Fibroblast of upper back skin (primary cell): ENCODE measurements at places on chromosomes 5 and 9.
A peak's percentile ranks its signal among the peaks of the same experiment; 100 is the strongest.

- no peak for DNase-seq
Observed at GRCh38 chr5:31273161-31273560, 79.7 kb downstream of the CDH6 start.

DNA sequence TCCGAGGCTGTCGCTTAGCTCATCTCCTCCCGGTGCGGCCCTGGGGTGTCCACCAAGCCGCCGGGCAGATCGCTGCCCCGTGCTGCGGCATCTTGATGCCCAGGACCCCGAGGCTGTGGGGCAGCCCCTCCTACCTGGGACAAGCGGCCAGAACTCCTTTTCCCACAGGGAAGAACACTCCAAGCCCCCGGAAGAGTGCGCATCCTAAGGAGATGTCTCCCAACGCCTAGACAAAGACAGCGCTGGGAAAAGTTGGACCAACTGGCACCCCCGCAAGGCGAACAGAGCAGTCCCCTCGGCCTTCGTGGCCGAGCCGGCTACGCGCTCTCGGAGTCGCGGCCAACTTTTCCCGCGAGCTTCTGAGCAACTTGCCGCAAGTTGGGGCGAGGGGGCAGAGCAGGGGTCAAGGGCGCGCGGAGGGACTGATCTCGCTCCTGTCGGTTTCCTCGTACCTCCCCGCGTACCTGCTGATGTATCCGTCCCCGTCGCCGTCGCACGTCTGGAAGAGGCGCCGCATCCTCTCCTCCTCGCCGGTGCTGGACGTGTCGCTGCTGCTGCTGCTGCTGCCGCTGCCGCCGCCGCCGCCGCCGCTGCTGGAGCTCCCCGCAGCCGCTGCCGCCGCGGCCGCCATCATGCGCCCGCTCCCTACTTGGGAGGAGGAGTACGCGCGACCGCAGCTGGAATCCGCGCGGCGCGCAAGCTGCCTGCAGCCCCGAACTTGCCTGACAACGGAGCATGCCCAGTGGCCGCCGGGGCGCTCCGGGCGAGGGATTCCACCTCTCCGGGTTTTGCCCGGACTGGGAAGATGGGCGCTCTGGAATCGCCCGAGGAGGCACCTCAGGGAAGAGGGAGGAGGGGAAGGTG, at the start of gene MCC:
MCC (minus strand) TSS at position 673 of the 864 bp plus-strand sequence.
- DNase-seq = peak; percentile 89

DNA sequence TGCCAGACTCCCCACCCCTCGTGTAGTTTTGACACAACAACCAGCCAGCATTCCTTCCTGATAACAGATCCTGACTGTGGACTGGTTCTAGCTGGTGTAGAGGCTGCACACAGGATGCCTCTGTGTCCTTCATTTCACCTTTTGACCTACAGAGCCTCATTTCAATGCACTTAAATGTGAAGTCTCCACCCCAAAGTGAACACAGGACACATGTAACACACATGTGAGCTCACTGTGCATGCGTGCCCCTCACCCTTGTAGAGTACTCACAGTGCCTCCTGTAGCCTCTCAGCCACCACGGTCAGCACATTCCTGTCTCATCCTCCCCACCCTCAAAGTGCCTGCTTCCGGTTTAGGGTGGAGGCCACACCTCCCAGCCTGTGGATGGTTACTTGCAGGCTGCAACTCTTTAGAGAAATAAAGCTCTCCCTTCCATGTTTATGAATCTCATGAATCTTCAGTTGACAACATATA, 11.6 kb upstream of the NKD2 start:
- DNase-seq = peak; percentile 30

- DNase-seq = no peak
Observed at GRCh38 chr5:6889030-6889429, 175.8 kb downstream of the TENT4A start.

DNA sequence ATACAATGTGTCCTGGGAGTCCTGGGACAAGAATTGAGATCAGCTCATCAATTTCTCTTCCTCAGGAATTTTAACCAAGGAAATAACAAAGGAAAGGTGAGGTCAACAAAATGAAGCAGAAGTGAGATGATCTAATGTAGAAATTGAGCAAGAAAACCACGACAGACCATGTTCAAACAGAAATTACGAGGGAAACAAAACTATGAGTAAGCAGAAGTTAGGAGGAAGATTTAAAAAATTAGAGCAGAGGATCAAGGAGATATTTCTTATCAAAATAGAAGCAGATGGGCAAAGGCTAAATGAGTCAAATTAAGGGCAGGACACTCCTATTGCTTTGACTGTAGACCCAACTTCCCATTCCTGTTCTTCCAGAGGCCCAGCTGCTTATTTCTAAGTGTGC, 97.4 kb downstream of the HINT1 start:
- no peak for DNase-seq

DNA sequence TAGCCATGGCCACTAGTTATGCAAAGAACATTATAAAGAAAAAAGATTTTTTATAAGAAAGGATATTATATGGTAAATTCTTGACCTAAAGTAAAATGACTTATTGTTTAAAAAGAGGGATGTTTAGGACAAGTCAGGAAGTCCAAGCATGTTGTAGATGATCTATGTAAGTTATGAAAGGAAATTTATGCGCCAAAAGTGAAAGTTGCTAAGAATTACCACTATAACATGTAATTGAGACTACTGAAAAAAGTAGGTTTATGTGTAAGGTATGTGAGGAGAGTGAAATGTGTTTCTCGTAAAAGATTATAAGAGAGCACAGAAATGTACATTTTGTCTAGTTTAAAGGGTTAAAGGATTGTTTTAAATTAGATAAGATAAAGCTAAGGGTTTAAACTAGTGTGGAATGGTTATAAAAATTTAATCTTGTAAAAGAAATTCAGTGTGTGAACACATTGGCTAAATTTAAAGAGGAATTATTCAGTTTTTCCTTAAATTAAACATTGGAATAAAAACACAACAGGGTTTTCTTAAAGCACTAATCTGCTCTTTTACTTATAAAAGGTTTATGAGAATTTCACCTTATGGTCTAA, 1100.4 kb upstream of the EDIL3 start:
- no peak for DNase-seq

DNA sequence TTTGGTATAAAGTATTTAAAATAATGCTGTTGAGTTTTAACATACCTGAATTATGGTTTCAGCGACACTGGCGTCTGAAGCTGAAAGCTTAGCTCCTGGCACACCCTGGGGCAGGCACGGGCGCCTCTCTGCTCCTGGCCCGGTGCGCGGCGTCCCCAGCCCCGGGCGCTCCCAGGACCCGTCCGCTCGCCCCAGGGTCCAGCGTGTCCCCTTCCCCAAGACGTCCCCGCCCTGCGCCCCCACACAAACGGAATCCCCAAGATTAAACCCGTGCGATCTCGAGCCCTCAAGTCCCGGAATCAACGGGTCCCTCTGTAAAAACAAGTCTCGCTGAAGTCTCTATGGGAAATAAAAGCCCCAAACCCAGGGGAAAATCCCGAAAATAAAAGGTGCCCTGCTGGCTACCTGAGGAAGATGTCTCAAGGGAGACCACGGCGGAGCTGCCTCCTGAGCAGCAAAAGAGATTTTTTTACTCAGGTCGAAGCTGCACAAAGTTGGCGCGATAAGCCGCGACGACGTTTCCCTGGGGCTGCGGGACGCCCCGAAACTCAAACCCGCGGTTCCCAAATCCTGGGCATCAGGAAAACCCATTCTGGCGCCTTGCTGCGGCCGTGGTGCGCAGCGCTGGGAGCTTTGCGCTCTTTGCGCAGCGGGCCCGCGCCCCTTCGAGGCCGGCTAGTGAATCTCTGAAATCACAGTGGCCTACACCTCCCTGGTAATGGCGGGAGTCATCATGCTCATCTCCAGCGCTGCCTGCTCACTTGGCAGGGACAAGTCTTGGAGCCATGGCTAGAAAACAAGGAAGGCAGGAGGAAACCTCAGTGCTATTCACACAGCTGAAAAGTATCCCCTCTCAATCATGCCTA, 6.3 kb upstream of the IFNA8 start:
- DNase-seq = no peak

GRCh38 chr5:178356431-178356872, 123.8 kb upstream of the PHYKPL start:
- DNase-seq = peak; percentile 76

- no peak for DNase-seq
Observed at GRCh38 chr9:122371846-122372245, 1.0 kb downstream of the PTGS1 start.

GRCh38 chr5:103033696-103034095, 86.2 kb downstream of the GIN1 start:
- no peak for DNase-seq

GRCh38 chr9:97651646-97652045, 18.0 kb downstream of the NCBP1 start:
- DNase-seq = no peak

- no peak for DNase-seq
Observed at GRCh38 chr5:137760719-137761516, 6.8 kb upstream of the HNRNPA0 start.

GRCh38 chr9:25677301-25678146, 720 bp downstream of the TUSC1 start:
- DNase-seq = peak; percentile 77

GRCh38 chr9:79621916-79622575, 50.3 kb downstream of the TLE4 start:
- peak; percentile 38 for DNase-seq

DNA sequence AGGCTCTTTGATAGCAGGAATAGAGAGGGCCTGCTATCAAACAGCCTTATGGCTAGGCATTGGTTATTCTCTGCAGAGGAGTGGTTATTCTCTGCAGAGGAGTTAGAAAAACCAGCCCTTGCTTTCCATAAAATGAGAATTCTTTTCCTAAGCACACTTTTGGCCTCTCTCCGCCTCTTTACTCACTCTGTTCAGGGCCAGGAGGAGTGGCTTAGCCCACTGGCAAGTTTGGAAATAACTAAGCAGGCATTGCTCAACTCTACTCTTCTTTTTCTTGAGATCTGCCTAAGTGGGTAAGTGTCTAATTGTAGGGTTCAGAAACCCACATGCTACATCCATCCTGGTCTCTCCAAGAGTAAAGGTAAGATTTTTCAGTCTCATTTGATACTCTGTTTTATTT, 341.7 kb downstream of the KIAA0825 start:
- DNase-seq = no peak

GRCh38 chr5:10507575-10508096, 56.2 kb upstream of the ANKRD33B start:
- DNase-seq = peak; percentile 44

- no peak for DNase-seq
Observed at GRCh38 chr5:168313596-168314204, 22.3 kb downstream of the WWC1 start.

DNA sequence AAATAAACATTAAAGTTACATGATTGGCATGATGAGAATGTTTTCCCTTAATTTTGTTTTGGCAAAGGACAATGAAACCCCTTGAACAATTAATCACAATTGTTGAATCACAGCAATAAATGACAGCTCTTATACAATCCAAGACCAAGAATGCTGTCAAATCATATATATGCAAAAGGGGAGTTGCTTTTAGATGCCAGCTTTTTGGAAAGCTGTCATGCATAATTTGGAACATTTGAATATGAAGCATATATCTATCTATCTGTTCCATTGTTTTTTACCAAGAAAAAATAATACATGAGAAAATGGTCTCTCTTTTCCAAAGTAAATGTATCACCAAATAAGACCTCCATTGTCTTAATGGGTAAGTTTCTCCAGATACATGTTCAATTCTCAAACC, 44.5 kb downstream of the SPOCK1 start:
- DNase-seq = no peak

GRCh38 chr5:143002459-143003327, 232.5 kb downstream of the ARHGAP26 start:
- peak; percentile 94 for DNase-seq

GRCh38 chr5:56950626-56951125, 1.2 kb downstream of the MIER3 start:
- peak; percentile 70 for DNase-seq

DNA sequence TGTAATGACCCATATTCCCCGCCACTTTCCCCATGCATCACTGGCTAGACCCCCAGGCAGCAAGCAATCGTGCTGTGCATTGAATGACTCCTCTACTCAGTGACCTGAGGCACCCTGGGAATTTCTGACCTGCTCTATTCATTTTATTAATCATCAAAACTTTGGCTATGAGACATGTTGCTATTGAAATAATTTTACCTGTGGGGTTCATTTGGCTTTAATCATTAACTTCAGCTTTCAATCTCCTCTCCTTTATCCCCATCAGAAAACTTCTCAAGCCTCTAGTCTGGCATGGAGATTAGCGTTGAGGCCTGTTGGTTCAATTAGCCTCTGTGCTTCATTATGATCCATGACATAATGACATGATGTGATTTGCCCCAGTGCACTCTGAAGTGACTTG, 429.0 kb downstream of the ZNF608 start:
- no peak for DNase-seq

- DNase-seq = peak; percentile 12
Observed at GRCh38 chr5:8458038-8458383, 589.1 kb downstream of the MTRR start.

DNA sequence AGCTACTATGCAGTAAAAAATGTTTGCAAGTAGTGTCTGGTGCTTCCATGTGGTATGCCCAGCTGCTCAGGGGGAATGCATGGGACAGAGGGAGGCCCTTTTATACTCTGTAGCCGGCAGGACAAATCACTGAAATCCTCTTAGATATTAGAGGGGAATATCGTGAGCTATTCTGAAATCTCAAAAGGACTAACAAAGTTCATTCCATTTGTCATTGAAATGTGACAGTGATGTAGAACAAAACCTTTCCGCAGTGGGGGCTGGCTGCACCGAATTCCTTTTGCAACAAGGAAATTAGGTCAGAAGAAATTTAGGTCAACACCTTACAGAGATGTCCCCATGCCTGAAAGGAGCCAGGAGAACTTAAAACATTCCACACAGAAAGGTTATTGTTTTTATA, 72.4 kb upstream of the MEF2C start:
- no peak for DNase-seq

GRCh38 chr9:130535818-130536521, 43.4 kb upstream of the FUBP3 start:
- DNase-seq = peak; percentile 32

- DNase-seq = no peak
Observed at GRCh38 chr9:36988848-36989247, 45.2 kb downstream of the PAX5 start.

DNA sequence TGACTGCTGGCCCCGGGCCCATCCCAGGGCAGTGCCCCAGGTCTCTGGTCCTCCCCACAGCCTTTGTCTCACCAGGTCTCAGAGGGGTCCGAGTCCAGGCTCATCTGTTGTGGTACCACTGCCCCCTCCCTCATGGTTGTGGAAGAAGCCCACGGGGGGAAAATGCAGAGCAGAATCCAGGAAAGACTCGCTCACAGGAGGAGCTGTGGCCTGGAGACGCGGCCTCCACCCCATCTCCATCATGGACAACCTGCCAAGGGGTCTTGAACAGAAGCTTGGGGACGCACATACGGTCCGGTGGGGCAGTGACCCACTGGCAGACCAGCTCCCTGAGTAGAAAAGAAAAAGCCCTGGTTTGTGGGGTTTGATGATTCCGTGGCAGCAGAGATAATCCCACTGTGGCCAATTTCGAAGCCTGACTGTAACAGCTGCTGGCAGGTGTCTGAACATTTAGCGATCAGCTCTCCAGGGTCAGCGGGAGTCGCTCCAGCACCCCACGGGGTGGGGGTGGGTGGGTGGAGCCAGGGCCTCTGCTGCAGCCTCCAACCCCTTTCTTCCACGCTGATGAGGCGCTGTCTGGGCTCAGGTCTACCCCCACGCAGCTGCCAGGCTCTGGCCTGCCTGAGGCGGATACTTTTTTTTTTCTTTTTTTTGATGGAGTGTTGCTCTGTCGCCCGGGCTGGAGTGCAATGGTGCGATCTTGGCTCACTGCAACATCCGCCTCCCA, 1.9 kb upstream of the GRIN1 start:
- no peak for DNase-seq
